ENCODE measurements at places on chromosomes 16 and 17. TPM values are rescaled to one million over a fixed set of nuclear protein-coding genes. Genes with fewer than 3 reads are reported as not detected.

The PRKCB gene
- not detected for total RNA-seq

The PTX4 gene
- not detected for total RNA-seq

GRCh38 chr16:56603589-56603988 is 4.8 kb upstream of the MT2A start:
- DNase-seq, result peak; percentile 66
- H3K4me3 ChIP-seq, result no peak overlapping the region
- H3K27ac ChIP-seq, result no peak overlapping the region
- H3K4me1 ChIP-seq, result peaks cover 20% of the 10 kb centered on the region
- H3K36me3 ChIP-seq, result peaks cover 8% of the 10 kb centered on the region

DNA sequence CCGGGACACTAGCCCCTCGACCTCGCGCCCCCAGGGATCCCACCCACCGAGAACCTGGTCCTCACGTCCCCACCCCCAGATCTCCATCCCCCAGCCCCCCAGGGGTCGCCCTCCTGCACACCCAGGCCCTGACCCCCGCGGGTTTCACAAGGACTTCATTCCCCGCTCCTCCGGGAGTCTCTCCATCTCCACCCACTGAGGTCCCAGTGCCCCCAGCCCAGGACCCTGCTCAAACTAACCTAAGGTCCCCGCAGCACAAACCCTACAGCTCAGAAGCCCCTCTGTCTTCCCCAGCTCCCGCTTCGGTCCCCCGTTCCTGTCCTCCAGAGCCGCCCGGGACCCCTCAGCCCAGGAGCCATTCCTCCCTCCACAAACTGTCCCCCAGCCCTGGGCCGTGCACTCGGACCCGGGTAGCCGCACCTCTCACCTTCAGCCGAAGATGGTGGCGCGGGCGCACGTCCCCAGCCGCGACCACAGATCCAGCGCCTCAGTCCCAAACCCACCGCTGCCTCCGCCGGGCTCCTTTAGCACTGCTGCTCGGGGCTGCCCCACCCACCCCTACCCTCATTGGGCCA is at the start of gene MYH10:
Gene MYH10, minus strand, starts transcription at position 499 of the 575 bp plus-strand sequence. CDS start 7,479 bp downstream, outside the sequence.
- peaks cover 27% of the 10 kb centered on the region for H3K36me3 ChIP-seq
- H3K27ac ChIP-seq, result peak within 1 kb of the TSS; percentile 85
- no peak for DNase-seq
- peaks cover 10% of the 10 kb centered on the region for H3K4me1 ChIP-seq

- H3K4me1 ChIP-seq, result peaks cover 12% of the 10 kb centered on the region
- H3K27me3 ChIP-seq, result no peaks in the 10 kb centered on the region
- H3K36me3 ChIP-seq, result no peaks in the 10 kb centered on the region
- H3K27ac ChIP-seq, result no peak overlapping the region
- no peak overlapping the region for H3K4me3 ChIP-seq
Observed at GRCh38 chr17:69143683-69144231, 2.1 kb upstream of the ABCA6 start.

- DNase-seq, result no peak
- no peaks in the 10 kb centered on the region for H3K36me3 ChIP-seq
- H3K27me3 ChIP-seq, result no peaks in the 10 kb centered on the region
- no peak overlapping the region for H3K4me3 ChIP-seq
- H3K4me1 ChIP-seq, result no peaks in the 10 kb centered on the region
- no peak overlapping the region for H3K27ac ChIP-seq
Observed at GRCh38 chr17:68143425-68143824, 104.4 kb upstream of the AMZ2 start.

DNA sequence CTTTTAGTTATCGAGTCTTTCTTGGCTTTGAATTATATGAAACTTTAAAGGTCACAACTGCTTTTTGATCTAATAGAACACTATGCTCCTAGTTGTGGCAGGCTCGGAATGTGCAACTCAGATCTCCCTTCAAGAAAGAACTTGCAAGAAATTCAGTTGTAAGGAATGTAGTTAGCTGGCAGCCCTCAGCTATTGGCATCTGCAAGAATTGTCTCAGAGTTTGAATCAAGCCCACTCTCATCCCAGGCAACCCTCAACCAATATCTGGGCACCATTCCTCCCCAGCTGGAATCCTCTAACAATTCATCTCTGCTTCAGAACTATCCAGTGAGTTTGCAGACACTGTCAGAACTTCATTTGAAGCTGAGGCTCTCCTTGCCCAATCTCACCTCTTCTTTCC is 447.2 kb downstream of the KIF2B start:
- no peaks in the 10 kb centered on the region for H3K4me1 ChIP-seq
- no peak overlapping the region for H3K27ac ChIP-seq
- no peak for DNase-seq

DNA sequence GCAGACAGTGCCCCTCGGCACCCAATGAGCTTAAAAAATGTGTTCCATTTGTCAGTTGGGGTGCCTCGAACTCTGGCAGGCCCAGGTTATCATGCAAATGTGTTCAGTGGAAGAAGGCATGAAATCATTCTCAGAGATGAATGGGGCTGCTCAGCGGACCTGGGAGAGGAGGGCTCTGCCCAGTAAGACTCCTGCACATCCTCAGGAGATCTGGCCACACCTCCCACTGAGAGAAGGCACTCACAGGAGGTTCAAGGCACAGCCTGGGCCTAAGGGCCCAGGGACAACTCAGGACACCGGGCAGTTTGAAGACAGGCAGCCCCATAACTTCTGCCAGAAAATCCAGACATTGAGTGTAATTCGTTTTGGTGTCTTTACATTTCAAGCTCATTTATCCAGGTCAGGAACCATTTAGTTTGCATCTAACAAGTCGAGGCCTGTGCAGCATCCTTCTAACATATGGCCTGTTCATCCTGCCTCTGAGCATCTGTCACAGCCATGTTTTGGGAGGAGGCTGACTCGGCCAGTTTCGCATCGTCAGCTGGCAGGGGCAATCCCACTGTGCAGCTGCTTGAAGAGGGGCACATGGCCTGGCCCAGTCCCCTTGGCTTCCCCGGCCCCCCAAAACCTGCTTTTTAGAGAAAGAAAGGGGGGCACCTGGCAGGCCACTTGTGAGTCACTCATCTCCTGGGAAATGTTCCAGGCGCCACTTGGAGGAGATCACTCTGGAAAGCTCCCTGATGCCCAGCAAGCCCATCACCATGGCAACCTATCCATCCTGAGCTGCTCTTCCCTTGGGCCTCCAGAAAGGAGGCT is 31.2 kb upstream of the BCAR1 start:
- DNase-seq, result no peak
- no peaks in the 10 kb centered on the region for H3K4me1 ChIP-seq
- no peak overlapping the region for H3K4me3 ChIP-seq
- no peak overlapping the region for H3K27ac ChIP-seq
- peaks cover 6% of the 10 kb centered on the region for H3K36me3 ChIP-seq

GRCh38 chr16:86010680-86011141 is 111.7 kb downstream of the IRF8 start:
- no peak overlapping the region for H3K27ac ChIP-seq
- H3K4me1 ChIP-seq, result no peaks in the 10 kb centered on the region
- H3K27me3 ChIP-seq, result peaks cover 79% of the 10 kb centered on the region
- DNase-seq, result no peak
- no peak overlapping the region for H3K4me3 ChIP-seq
- H3K36me3 ChIP-seq, result no peaks in the 10 kb centered on the region

GRCh38 chr16:69112285-69113129 is 7.1 kb downstream of the HAS3 start:
- peak; percentile 83 for DNase-seq
- no peak overlapping the region for H3K27ac ChIP-seq
